Osteoblast (primary cell): ENCODE measurements at places on chromosomes 1 and 21. TPM values are rescaled to one million over a fixed set of nuclear protein-coding genes. Genes with fewer than 3 reads are reported as not detected.
A peak's percentile ranks its signal among the peaks of the same experiment; 100 is the strongest.

The NCSTN gene
- total RNA-seq, result 147 and 165 TPM in 2 replicates

DNA sequence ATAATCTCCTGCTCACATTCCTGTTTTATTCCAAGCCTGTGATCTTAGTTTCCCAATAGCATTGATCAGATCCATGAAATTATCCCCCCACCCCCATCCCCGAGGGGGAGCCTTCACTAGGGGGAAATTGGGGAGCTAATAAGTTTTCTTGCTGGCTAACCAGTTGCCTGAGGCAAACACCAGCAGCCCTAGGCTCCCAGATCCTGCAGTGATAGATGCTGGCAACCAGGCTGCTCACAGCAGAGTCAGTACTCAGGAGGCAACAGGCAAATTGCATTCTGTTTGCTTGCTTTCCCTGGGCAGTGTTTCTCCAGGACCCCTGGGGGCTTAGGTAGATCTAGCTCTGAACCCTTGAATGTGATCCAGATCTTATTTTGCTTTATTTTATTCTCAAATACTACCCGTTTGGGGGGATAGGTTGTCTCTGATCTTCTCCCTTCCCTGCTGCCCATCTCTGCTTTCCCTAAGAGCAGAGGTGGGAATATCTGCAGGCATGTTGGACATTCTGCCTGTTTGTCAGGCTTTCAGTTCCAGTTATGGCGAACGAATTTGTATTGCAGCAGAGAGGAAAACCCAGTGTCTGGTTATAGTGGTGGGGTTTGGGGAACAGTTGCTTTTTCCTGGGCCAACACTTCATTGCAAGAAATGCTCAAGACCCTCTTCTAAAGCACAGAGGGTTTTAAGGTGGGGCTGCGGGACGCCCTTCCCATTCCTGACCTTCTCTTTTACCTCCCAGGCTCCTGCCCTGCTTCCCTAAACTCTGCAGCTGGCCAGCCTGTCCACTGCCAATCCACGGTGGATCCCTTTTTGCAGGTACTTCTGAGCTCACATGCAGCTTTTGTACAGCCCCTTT lies 289.8 kb upstream of the PLXNA2 start:
- no peak overlapping the region for H3K27ac ChIP-seq
- H3K27me3 ChIP-seq, result no peaks in the 10 kb centered on the region
- DNase-seq, result no peak

The CHIA gene
- not detected in 2 replicates for total RNA-seq

The SOX13 gene
- 6.8 and 9.0 TPM in 2 replicates for total RNA-seq

GRCh38 chr1:162003061-162003829 lies 20.4 kb downstream of the OLFML2B start:
- H3K27ac ChIP-seq, result peak overlapping the region; percentile 89
- H3K4me3 ChIP-seq, result peak overlapping the region; percentile 56
- DNase-seq, result peak; percentile 95
- H3K27me3 ChIP-seq, result peaks cover 4% of the 10 kb centered on the region
- H3K4me1 ChIP-seq, result peaks cover 26% of the 10 kb centered on the region

The PTGER3 gene
- not detected in 2 replicates for total RNA-seq

- DNase-seq, result no peak
- H3K4me3 ChIP-seq, result no peak overlapping the region
- H3K27me3 ChIP-seq, result no peaks in the 10 kb centered on the region
- H3K27ac ChIP-seq, result no peak overlapping the region
Observed at GRCh38 chr1:193216920-193217319, 30.5 kb upstream of the B3GALT2 start.

The ANKRD35 gene
- 1.4 and 2.1 TPM in 2 replicates for total RNA-seq

DNA sequence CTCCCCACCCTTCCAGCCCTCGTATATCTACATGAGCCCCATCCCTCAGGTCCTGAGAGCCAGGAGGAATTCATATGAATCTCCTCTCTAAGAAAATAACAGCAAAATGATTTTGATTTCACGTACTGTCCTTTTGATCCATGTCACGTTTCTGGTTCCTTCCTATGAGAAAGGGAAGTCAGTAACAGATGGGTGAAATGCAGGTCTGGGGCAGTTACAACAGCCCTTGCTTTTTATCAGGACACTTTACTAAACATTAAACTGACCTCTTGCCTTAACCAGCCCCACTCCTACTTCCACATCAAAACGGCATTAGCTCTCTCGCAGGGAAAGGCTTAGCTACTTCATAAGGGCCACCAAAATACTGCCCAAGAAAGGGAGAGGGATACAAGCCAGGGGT lies 59.0 kb downstream of the SPATA46 start:
- no peak overlapping the region for H3K27ac ChIP-seq
- no peak for DNase-seq
- H3K36me3 ChIP-seq, result no peaks in the 10 kb centered on the region
- H3K4me1 ChIP-seq, result no peaks in the 10 kb centered on the region
- peaks cover 9% of the 10 kb centered on the region for H3K27me3 ChIP-seq
- no peak overlapping the region for H3K4me3 ChIP-seq

GRCh38 chr1:18077657-18078215 lies 29.9 kb upstream of the IGSF21 start:
- no peaks in the 10 kb centered on the region for H3K36me3 ChIP-seq
- no peak overlapping the region for H3K4me3 ChIP-seq
- H3K27me3 ChIP-seq, result no peaks in the 10 kb centered on the region
- H3K27ac ChIP-seq, result no peak overlapping the region
- H3K4me1 ChIP-seq, result no peaks in the 10 kb centered on the region

- H3K27me3 ChIP-seq, result no peaks in the 10 kb centered on the region
- H3K36me3 ChIP-seq, result no peaks in the 10 kb centered on the region
- peaks cover 33% of the 10 kb centered on the region for H3K4me1 ChIP-seq
- peak overlapping the region; percentile 31 for H3K27ac ChIP-seq
- peak; percentile 58 for DNase-seq
Observed at GRCh38 chr1:69913977-69914376, 291.4 kb downstream of the LRRC40 start.

- no peak overlapping the region for H3K27ac ChIP-seq
- peaks cover 8% of the 10 kb centered on the region for H3K4me1 ChIP-seq
- peaks cover 49% of the 10 kb centered on the region for H3K27me3 ChIP-seq
- no peak for DNase-seq
- no peaks in the 10 kb centered on the region for H3K36me3 ChIP-seq
Observed at GRCh38 chr1:228460821-228461220, 26.4 kb upstream of the RNF187 start.
